GM23248 (cell line): ENCODE measurements at places on chromosomes 6 and 20. TPM values are rescaled to one million over a fixed set of nuclear protein-coding genes. Genes with fewer than 3 reads are reported as not detected.

Gene EPPIN
- total RNA-seq: not detected in 2 replicates

Gene ANKS1A
- 4.4 and 7.2 TPM in 2 replicates for total RNA-seq

Gene HS3ST5
- not detected in 2 replicates for total RNA-seq

Gene TPX2
- total RNA-seq: 35.5 and 39.6 TPM in 2 replicates

Gene RHAG
- total RNA-seq: not detected in 2 replicates

Gene HTR1E
- total RNA-seq: not detected in 2 replicates

Gene KDM1B
- 13.2 and 16.0 TPM in 2 replicates for total RNA-seq

Gene PFDN6
- 31.9 and 38.7 TPM in 2 replicates for total RNA-seq

Gene ZKSCAN8
- total RNA-seq: 12.0 and 13.2 TPM in 2 replicates

Gene PCED1A
- 36.8 and 39.2 TPM in 2 replicates for total RNA-seq
